ENCODE measurements at places on chromosomes 7 and 10. TPM values are rescaled to one million over a fixed set of nuclear protein-coding genes. Genes with fewer than 3 reads are reported as not detected.

Gene MUC3A
- total RNA-seq: not detected

Gene OR2A5
- not detected for total RNA-seq

DNA sequence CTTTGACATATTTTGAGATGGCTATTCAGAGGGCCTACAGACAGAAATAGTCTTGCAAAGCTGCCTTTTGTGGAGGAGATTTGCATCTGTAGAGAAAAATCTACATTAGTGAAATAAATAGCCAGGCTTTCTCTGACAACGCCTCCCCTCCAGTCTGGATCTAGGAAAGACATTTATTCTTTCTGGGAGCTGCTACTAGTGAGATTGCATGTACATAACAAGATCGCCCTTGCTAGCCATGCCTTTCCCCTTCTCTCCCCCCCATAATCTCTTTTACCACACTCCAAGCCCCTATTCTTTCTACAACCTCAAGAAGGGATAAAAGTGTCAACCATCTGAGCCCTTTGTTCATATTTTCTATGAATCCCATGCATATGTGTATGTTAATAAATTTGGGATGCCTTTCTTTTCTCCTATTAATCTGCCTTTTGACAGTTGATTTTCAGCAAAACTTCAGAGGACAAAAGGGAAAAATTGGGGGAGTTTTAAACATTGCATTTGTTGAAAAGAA is 194.2 kb downstream of the SNX13 start:
- no peaks in the 10 kb centered on the region for H3K27me3 ChIP-seq
- H3K4me1 ChIP-seq: no peaks in the 10 kb centered on the region
- DNase-seq: no peak

Gene SPAM1
- total RNA-seq: not detected

Gene RHOBTB1
- total RNA-seq: 5.7 TPM

DNA sequence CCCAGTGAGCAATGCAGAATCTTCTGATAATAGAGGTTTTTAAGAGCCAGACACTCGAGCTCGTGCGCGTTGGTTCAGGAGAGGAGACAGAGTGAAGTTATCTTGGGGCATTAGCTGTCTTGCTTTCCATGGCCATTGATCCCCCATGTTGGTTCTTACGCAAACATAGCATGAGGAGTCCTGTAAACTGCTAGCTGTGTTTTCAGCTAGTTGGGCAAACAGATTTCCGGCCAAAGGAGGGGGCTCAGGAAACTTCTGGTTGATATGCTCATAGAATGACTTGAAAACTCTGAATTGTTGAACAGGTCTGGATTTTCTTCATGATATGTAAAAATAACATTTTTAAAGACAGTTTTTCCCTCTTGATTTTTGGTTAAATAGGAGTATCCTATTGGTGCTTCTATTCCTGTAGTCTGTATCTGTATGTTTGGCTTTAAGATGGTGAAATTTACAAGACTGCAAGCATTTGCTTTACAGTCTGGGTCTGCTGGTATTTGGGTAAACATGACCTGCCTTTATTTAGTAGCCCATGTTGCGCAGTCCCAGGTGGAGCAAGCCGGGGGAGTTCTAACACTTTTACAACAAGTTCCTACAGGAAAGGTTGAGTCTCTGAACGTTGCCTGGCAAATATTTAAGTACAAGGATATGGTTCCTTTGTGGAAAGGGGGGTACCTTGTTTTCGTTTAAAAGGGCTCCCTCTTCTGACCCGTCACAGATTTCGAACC is 218.4 kb upstream of the KCND2 start:
- H3K27ac ChIP-seq: peak overlapping the region; percentile 70
- no peaks in the 10 kb centered on the region for H3K36me3 ChIP-seq
- H3K27me3 ChIP-seq: no peaks in the 10 kb centered on the region
- no peak overlapping the region for H3K4me3 ChIP-seq
- DNase-seq: no peak

GRCh38 chr10:47252093-47252780 is 47.8 kb upstream of the GDF10 start:
- no peak overlapping the region for H3K27ac ChIP-seq
- no peaks in the 10 kb centered on the region for H3K36me3 ChIP-seq
- H3K4me3 ChIP-seq: no peak overlapping the region
- H3K4me1 ChIP-seq: no peaks in the 10 kb centered on the region
- no peaks in the 10 kb centered on the region for H3K27me3 ChIP-seq
- no peak for DNase-seq

DNA sequence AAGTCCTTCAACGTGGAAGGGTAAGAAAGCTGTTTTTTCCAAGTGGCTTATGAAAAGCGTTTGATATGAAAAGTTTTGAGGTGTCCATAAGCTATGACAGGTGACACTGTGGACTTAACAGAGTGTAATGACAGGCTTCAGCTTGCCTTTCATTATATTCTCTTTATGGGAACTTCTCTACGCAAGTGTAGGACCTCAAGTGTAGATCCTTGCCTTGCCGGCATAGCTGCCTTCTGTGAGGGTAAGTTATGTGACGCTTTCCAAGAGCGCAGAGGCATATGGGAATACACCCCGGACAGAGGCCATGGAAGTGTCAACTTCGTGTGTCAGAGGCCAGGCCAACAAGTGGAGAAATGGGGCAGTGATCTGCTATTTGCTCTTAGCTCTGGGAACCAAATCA is 91.9 kb downstream of the GALNT11 start:
- no peaks in the 10 kb centered on the region for H3K4me1 ChIP-seq
- no peak overlapping the region for H3K4me3 ChIP-seq
- no peak for DNase-seq
- H3K36me3 ChIP-seq: no peaks in the 10 kb centered on the region

DNA sequence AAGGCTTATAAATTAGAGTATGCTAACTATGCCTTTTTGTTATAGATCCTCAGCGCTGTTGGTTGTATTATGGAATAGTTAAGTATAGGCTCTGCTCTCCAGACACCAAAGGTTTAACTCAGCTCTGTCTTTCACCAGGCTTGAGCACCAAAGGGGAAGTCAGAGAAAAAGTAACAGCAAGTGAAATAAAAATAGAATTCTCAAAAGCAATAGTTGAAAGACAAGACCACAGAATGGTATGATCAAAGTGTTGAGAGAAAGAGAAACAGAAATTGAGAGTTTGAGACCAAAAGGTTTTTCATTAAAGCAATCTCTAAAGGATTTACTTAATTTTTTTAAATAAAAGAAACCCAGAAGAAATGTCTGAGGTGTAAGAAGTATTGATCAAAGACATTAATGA is 529.8 kb upstream of the C7orf33 start:
- no peak overlapping the region for H3K4me3 ChIP-seq
- no peaks in the 10 kb centered on the region for H3K36me3 ChIP-seq
- DNase-seq: no peak
- no peaks in the 10 kb centered on the region for H3K4me1 ChIP-seq
- no peaks in the 10 kb centered on the region for H3K27me3 ChIP-seq

Gene MKI67
- 6.9 TPM for total RNA-seq

Gene TMEM106B
- total RNA-seq: 47.2 TPM

GRCh38 chr10:77873536-77874380 is 52.8 kb downstream of the DLG5 start:
- no peaks in the 10 kb centered on the region for H3K4me1 ChIP-seq
- H3K27ac ChIP-seq: peak overlapping the region; percentile 56
- no peak overlapping the region for H3K4me3 ChIP-seq
- H3K27me3 ChIP-seq: no peaks in the 10 kb centered on the region

GRCh38 chr7:101248276-101248675 is 3.4 kb upstream of the FIS1 start:
- no peak overlapping the region for H3K27ac ChIP-seq
- DNase-seq: no peak
- no peaks in the 10 kb centered on the region for H3K4me1 ChIP-seq
- no peak overlapping the region for H3K4me3 ChIP-seq

Gene OPALIN
- total RNA-seq: not detected

GRCh38 chr7:134290286-134290685 is 26.4 kb downstream of the SLC35B4 start:
- H3K36me3 ChIP-seq: no peaks in the 10 kb centered on the region
- DNase-seq: no peak
- H3K4me3 ChIP-seq: no peak overlapping the region
- H3K4me1 ChIP-seq: no peaks in the 10 kb centered on the region
- no peaks in the 10 kb centered on the region for H3K27me3 ChIP-seq

Gene SPDYE1
- total RNA-seq: not detected

Gene SLC39A12
- total RNA-seq: not detected

DNA sequence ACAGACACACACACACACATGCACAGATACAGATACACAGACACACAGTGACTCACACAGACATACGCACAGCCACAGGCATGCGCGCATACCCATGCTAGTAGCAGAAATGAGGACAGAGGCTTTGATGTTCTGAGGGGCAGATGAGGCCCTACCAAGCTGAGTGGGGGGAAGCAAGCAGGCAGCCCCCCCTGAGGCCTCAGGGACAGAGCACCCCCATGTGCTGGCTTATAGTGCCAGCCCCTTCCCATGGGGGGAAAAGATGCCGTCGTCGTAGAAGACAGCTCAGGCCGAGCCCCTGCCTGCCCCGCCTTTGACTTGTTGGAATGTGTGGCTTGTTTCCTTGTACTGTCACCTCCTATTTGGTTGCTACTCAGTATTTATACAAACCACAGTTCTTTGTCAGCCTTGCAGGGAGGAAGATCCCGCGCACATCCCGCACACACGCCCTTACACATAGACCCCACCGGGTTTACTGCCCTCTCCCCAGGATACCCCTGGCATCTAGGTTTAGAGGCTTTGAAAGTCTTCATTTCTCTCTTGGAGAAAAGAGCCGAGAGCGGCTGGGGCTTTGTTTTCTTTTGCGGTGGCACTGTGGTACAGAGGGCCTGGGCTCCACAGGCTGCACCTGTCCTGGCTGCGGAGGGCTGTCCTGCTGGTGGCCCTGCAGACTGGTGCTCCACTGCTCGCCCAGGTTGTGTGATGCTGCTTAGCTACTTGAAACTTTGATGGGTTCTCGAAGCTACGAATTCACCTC is 112.5 kb downstream of the DOCK1 start:
- H3K36me3 ChIP-seq: no peaks in the 10 kb centered on the region
- no peaks in the 10 kb centered on the region for H3K4me1 ChIP-seq
- no peak for DNase-seq
- H3K27me3 ChIP-seq: no peaks in the 10 kb centered on the region

Gene NEURL1
- total RNA-seq: 0.60 TPM

Gene CLEC2L
- not detected for total RNA-seq

GRCh38 chr7:41977151-41977651 is 259.8 kb downstream of the GLI3 start:
- H3K36me3 ChIP-seq: peaks cover 13% of the 10 kb centered on the region
- no peak overlapping the region for H3K27ac ChIP-seq
- H3K27me3 ChIP-seq: no peaks in the 10 kb centered on the region
- peaks cover 4% of the 10 kb centered on the region for H3K4me1 ChIP-seq

- no peak overlapping the region for H3K4me3 ChIP-seq
- DNase-seq: no peak
- no peaks in the 10 kb centered on the region for H3K4me1 ChIP-seq
- no peak overlapping the region for H3K27ac ChIP-seq
- no peaks in the 10 kb centered on the region for H3K27me3 ChIP-seq
- no peaks in the 10 kb centered on the region for H3K36me3 ChIP-seq
Observed at GRCh38 chr7:1990001-1990670, 242.6 kb downstream of the MAD1L1 start.

Gene SLC26A3
- total RNA-seq: not detected

DNA sequence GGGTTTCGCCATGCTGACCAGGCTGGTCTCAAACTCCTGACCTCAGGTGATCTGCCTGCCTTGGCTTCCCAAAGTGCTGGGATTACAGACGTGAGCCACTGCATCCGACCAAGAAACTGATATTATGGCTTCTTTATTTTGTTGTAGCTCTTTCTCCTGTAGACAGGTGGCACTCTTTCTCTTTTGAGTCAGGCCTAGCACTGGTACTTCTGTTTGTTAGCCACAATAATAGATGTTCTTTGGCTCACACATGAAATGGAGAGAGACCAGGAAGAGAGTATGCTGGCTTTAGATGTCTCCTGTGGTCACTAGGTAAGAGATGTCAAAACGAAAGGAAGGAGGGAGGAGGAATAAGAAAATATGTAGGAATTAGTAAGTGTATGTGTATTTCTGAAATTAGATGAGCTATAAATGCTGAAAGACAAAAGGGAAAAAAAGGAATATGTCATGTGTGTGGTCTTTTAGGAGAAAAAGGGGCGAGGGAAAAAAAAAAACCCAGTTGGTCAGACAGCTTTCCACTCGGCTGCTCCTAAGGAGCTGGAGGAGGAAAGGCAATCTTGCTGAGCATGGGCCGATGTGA is 78.7 kb downstream of the CLEC2L start:
- no peaks in the 10 kb centered on the region for H3K27me3 ChIP-seq
- H3K36me3 ChIP-seq: no peaks in the 10 kb centered on the region
- no peak overlapping the region for H3K4me3 ChIP-seq
- DNase-seq: no peak
- no peaks in the 10 kb centered on the region for H3K4me1 ChIP-seq

DNA sequence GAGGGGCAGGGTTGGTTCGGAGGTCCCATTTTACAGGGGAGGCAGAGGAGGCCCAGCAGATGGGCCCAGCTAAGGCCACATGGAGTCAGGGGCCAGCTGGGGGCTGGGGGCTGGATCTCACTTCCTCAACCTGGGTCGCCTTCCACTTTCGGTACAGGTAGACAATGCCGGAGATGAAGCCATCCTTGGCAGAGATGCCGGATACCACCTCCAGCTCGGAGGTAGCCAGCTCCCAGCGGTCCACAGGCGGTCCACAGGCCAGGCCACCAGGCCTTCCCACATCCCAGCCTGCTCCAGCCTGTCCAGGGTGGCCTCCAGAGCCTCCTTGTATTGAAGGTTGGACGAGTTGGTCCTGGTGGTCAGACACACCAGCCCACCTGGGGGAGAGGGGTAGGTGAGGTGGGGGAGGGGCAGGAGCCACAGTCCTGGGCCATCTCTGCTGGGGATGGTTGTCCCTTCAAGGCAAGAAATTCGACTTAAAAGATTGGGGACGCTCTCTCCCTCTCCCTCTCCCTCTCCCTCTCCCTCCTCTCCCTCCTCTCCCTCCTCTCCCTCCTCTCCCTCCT is 3.9 kb downstream of the CLDN4 start:
- H3K27me3 ChIP-seq: no peaks in the 10 kb centered on the region
- DNase-seq: no peak
- no peaks in the 10 kb centered on the region for H3K4me1 ChIP-seq

Gene FAM25C
- total RNA-seq: not detected

Gene PKD1L1
- 8.4 TPM for total RNA-seq

- peak overlapping the region; percentile 89 for H3K27ac ChIP-seq
- no peak for DNase-seq
- H3K4me1 ChIP-seq: peaks cover 31% of the 10 kb centered on the region
- H3K4me3 ChIP-seq: peak overlapping the region; percentile 3
Observed at GRCh38 chr7:5396542-5396941, 27.1 kb downstream of the TNRC18 start.

Gene CLRN3
- not detected for total RNA-seq

DNA sequence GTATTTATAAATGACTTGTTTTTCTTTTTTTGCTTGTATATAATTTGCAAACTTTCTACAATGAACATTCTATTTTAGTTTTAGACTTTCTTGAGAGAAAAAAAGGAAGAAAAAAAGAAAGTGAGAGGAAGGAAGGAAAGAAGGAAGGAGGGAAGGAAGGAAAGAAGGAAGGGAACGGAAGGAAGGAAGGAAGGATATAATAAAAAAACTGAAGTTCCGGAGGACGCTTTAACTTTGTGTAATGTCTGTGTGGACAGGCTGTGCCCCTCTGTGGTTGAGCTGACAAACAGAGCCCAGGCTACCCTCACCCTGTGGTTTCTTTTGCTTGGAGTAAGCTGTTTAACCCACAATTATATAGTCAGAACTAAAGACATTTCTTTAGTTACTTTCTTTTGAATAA is 108.7 kb downstream of the SEMA3D start:
- DNase-seq: no peak
- H3K27me3 ChIP-seq: no peaks in the 10 kb centered on the region
- H3K27ac ChIP-seq: no peak overlapping the region
- no peaks in the 10 kb centered on the region for H3K4me1 ChIP-seq

All from tibial nerve (tissue), 4 donors.